ENCODE measurements at places on chromosomes 7 and 10.

GRCh38 chr7:118153551-118154177 lies 30.3 kb upstream of the LSM8 start:
- peak; percentile 8 for DNase-seq

GRCh38 chr10:72274213-72274729 lies 547 bp downstream of the DDIT4 start:
- DNase-seq, result no peak

GRCh38 chr7:103124429-103124979 lies 24.4 kb downstream of the NAPEPLD start:
- no peak for DNase-seq

GRCh38 chr7:108314049-108314448 lies 142.2 kb downstream of the NRCAM start:
- DNase-seq, result no peak

- no peak for DNase-seq
These were observed 51.6 kb upstream of the ARL4A start for GRCh38 chr7:12635830-12636229.

DNA sequence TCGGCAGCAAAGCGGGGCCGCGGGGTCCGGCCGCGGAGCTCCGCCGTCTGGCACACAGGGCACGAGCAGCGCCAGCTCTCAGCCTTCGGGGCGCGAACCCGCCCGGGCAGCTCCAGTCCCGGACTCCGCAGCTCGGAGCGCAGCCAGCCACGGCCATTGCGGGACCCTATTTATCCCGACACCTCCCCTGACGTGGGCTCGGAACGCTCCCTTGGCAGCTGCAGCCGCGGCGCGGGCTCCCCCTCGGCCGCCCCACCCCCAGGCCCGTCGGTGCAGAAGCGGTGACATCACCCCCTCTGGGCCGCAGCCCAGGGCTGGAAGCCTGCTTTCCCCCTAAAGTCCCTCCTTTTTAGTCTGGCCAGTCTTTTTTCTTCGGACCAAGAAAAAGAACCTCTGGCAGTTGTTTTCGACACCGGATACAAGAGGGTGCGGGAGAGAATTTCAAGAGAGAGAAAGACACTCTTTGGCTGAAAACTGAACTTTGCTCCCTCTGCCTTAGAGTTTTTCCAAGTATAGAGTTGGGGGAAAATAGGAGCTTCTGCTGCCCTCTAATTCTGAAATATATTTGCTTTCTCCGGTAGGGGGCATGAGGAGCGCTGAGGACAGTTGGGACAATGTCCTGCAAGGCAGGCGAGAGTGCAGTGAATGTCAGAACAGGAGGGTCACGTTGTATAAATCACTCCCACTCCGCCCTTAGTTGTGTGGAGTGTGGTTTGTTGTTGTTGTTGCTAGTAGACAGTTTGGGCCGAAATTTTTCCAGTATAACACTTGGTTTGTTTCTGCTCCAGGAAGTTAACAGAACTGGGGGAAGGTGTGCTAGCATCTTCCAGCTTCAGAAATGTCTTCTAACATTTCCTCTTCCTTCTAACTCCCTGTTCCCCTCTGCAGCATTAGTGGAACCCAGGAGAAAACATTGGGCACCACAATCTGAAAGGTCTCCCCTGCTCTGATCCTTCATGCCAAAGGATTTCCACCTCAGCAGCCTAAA lies at the start of gene SFRP4:
Gene SFRP4 (minus strand): TSS at position 145 of the 988 bp plus-strand sequence. CDS start 280 bp downstream, outside the sequence.
- no peak for DNase-seq

GRCh38 chr7:114718861-114719260 lies 203.0 kb upstream of the MDFIC start:
- no peak for DNase-seq

DNA sequence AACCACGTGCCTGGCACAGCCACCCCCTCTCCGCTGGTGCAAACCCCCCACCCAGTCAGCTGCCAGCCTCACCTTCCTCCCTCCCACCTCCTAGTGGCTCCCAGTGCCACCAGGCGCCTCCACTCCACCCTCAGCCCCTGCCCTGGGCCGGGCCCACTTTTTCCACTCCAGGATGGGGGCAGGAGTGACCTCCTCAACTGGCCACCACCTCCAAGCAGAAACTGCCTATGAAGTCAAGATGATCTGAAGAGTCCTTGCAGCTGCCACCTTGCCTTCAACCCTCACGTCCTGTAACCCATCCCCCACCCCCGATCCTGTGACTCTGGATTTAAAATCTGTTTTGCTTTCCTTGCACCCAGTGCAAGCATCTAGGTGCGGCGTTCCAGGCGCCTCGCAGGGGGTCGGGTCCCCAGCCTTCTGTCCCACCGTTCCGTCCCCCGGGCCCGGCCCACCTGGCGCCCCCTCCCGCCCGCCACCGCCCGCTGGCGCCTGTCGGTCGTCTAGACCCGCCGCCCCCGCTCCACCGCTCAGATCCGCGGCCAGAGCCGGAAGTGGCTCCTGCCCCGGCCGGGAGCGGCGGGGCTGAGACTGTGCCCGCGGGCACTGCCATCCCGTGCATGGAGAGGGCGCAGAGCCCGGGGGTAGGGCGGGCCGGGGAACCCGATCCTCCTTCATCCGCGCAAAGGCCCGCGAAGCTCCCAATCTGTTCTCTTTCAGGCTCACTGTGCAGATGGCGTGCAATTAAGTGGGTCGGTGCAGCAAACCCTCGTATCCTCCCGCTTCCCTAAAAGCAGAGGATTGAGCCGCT lies 51.2 kb upstream of the GTF2I start:
- peak; percentile 15 for DNase-seq

GRCh38 chr7:7922684-7923385 lies 45.8 kb upstream of the GLCCI1 start:
- no peak for DNase-seq

GRCh38 chr10:7580520-7580919 lies 86.2 kb downstream of the ITIH5 start:
- DNase-seq, result no peak

GRCh38 chr10:93392121-93392520 lies 90.0 kb downstream of the MYOF start:
- DNase-seq, result no peak

GRCh38 chr10:96645191-96645721 lies 58.4 kb upstream of the TM9SF3 start:
- no peak for DNase-seq

DNA sequence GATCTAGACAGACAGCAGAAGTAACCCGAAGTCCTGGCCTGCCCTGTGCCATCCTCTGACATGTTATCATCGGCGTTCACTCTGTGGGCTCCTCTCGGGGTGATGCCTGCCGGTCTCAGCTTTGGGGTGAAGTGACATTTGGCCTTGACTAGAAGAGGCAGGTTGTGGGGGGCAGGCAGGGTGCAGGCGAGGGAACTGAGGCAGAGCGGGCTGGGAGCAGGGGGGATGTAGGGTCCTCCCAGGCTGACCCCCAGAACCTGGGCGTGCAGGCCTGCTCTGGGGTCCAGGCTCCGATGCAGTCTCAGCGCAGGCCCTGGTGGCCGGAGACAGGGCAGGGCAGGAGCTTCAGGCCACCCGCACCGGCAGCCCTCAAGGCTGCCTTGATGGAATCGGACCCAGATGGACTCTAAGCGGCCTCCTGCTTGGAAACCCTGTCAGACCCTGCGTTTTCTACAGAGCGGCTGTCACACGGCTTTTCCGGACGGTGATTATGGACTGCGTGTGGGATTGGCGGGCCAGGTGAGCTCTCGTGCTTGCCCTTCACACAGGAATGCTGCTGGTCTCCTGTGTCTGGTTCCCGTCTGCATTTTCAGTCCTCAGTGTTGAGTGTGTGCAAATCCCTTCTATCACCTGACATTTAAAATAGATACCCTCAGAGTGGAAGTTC lies 842 bp upstream of the JAKMIP3 start:
- DNase-seq, result no peak

GRCh38 chr7:92648067-92648466 lies 57.9 kb upstream of the FAM133B start:
- DNase-seq, result no peak

DNA sequence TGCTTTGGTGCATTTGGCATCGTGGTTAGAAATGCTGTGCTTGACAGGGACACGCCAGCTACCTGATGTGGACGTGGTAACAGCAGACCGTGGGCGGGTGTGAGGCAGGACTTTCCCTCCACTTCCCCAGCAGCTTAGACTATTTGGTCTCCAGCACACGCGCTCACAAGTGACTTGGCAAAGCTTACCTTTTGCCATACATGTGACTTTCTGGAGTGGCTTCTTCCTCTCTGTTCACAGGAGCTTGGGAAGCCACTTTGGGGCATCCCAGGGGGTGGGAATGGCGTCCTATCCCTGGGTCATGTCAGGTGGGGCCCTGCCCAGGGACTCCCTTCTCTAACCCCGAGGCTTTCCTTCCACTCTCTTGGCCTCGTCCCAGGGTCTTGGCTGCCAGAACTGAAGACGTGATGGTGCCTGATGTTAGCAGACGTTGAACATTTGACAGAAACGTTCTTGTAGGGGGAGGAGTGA lies 228.7 kb upstream of the KLF6 start:
- no peak for DNase-seq

- DNase-seq, result no peak
These were observed 231.9 kb upstream of the GRM3 start for GRCh38 chr7:86411814-86412213.

DNA sequence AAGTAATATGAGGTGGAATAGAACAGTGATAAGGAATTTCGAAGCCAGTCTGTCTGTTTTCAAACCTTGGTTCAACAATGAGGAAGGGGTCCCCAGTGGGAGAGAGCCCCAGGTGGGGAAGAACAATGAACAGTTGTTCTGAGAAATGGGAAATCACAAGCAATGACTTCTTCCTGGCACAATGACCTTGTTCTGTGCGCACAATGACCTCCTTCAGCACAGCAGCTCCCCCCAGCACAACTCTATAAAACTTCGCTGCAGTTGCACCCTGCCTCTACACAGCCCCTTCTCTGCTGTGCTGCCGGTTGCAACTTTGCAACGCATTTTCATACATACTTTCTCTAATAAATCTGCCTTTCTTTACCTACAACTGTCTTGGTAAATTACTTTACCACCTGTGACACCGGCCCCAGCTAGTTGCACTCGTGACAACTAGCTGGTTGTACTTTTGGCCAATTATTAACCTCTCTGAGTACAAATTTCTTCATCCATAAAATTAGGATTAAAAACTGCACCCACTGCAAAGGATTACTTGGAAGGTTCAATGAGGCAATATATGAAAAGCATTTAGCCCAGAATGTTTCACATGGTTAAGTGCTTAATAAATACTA lies 40.5 kb downstream of the ASB4 start:
- no peak for DNase-seq

DNA sequence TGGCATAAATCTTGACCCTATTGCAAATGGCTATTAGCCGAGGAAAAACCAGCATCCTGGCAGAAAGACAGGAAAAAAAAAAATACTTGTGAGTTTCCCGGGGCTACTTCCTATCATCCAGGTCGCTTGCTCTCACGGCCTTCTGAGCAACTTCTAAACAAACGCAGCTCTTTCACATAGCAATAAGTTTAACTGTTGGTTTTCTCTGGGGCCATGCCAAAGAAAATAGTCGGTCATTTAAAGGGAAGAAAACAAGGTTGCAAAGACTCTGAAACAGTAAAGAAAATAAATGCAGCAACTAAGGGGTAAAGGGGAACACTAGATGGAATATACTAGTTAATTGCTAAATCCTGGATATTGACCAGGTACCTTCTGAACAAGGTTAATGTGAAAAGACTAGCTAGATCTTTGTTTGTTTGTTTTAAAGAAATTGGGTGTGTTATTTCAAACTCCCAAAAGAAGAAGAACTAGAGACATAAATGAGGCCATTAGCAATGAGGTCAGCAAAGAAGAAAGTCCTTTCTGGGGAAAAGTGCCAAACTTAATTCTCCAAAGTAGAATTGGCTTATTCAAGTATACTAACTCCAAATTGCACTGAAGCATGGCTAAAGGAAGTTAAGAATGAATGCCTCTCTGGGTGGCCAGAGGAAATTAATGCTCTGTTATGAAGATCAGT lies 54.2 kb downstream of the SLC39A12 start:
- DNase-seq, result no peak

- DNase-seq, result no peak
These were observed 124.0 kb downstream of the HERPUD2 start for GRCh38 chr7:35570937-35571336.
